ENCODE measurements at places on chromosomes 2 and 18.

- peak; percentile 38 for DNase-seq
Measured at GRCh38 chr2:172693037-172693436, 42.6 kb upstream of the RAPGEF4 start.

GRCh38 chr2:31765078-31765945, 184.6 kb upstream of the SRD5A2 start:
- DNase-seq, result no peak

GRCh38 chr18:908758-909724, 4.4 kb downstream of the ADCYAP1 start:
- no peak for DNase-seq

DNA sequence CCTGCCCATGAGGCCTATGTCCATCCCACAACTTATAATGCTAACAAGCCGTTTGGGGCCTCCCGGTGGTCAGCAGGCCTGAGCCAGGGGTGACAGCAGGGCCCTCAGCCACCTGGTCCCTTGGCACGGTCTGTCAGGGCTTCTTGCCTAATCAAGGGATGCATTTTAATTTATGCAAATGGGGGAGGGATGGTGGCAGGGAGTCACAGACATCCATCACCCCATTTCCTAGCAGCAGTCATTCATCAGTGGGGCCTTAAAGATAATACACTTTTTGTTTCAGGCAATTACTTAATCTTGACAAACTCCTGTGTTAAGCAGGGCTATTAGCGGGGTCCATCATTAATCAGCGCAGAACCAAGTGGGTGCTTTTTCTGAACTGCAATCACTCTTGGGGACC, 174.5 kb downstream of the GLI2 start:
- DNase-seq, result no peak

GRCh38 chr18:31658670-31659575, 25.5 kb downstream of the B4GALT6 start:
- DNase-seq, result no peak

GRCh38 chr2:176542476-176542875, 273.2 kb downstream of the MTX2 start:
- DNase-seq, result no peak

DNA sequence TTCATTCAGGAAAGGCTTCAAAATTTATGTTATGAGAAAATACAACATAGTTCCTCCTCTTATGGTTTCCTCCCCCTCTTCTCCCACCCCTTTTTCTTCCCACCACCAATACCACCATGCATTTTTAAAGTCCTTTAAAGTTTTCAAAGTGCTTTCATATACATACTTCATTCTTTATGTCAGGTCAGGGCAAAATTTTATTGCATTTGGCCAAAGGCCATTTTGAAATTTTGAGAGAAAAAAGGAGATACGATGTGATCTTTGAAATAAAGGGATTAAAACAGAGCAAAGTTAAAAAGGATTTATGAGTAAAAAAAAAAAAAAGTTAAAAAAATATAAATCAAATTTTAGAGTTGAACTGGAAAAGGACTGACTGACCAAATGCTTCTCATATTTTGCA, 792.5 kb upstream of the FANCL start:
- DNase-seq, result no peak

- DNase-seq, result no peak
Measured at GRCh38 chr18:77130229-77131099, 2.1 kb downstream of the MBP start.

DNA sequence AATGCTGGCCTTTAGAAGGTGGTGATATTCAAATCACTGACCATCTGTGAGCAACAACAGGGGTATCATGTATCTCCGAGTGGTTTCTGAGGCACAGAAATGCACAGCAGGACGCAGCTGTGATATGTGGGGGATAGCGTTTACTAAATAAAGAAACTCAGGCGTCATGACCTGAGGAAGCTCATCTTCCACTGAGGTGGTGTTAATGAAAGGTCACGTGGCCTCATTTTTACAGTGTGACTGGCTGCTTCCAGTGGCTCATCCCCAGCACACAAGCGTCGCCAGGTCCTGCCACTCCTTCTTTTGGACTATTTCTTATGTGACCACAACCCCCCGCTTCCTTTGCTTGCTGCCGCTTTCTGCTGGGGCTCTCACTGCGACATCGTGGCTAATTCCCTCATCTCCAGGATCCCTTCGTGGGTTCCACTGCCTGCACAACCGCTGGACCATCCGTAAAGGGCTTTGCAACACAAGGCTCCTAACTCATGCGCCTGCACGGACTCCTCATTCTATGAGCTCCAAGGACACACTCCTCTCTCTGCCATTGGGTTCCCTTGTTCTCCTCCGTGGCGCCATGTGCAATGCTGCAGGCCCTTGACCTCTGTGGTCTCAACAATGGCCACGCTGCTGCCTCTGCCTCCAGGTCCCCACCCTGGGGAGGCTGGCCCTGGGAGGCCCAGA, 109.3 kb downstream of the MBP start:
- DNase-seq, result no peak

GRCh38 chr2:43759195-43759594, 14.6 kb upstream of the DYNC2LI1 start:
- DNase-seq, result no peak

DNA sequence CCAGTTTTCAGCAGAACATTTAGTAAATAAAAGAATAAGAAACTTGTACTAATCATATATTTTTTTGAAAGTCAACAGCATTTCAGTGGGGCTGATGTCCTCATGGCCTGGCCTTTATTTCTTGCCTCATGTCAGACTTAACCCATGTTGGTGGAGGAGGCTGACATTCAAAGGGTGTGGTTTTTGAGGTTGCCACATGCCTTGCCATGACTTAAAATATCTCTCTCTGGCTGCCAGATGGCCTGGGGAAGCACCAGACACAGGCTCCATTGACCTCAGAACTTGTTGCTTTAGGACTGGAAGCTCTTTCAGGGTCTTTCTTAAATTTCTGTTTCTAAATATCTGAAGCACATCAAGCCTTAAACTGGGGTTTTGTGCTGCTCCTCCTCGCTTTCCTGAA, 32.5 kb upstream of the CD28 start:
- peak; percentile 17 for DNase-seq

DNA sequence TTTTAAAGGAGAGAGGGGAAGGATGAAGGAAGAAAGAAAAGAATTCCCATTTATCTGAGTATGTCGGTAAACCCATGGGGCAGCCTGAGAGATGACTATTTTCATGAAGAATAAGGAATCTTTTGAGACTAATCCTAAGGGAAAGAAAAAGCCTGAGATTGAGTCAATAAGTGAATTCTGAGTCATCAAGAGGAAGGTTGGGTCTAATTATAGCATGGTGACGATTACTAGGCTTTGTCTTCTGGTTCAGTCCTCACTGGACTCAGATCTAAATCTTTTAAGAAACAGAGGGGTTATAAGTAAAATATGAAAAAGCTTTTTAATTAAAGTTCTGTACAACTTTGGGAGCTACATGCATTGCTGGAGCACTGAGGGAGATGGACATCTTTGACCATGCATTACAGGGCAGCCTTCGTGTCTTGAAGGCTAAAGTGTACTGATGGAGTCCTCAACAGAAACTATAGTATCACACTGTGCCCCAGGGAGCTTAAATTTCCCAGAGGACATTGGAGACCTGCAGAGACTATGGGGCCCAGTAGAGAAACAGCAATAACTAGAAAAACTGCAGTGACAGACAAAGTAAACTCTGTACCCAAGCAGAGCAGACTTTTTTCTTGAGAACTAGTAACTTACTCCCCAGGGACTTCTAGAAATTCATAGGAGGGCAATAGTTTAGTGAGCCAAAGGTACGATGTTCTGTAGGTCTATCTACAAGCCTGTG, 260.9 kb downstream of the RAD51AP2 start:
- no peak for DNase-seq
